ENCODE measurements at places on chromosomes 4 and X.

GRCh38 chr4:144699565-144699964 is 53.6 kb downstream of the HHIP start:
- no peak for DNase-seq

- DNase-seq, result no peak
Measured at GRCh38 chr4:168842186-168842585, 167.9 kb downstream of the CBR4 start.

GRCh38 chrX:619812-620531 is 10.6 kb upstream of the SHOX start:
- no peak for DNase-seq

DNA sequence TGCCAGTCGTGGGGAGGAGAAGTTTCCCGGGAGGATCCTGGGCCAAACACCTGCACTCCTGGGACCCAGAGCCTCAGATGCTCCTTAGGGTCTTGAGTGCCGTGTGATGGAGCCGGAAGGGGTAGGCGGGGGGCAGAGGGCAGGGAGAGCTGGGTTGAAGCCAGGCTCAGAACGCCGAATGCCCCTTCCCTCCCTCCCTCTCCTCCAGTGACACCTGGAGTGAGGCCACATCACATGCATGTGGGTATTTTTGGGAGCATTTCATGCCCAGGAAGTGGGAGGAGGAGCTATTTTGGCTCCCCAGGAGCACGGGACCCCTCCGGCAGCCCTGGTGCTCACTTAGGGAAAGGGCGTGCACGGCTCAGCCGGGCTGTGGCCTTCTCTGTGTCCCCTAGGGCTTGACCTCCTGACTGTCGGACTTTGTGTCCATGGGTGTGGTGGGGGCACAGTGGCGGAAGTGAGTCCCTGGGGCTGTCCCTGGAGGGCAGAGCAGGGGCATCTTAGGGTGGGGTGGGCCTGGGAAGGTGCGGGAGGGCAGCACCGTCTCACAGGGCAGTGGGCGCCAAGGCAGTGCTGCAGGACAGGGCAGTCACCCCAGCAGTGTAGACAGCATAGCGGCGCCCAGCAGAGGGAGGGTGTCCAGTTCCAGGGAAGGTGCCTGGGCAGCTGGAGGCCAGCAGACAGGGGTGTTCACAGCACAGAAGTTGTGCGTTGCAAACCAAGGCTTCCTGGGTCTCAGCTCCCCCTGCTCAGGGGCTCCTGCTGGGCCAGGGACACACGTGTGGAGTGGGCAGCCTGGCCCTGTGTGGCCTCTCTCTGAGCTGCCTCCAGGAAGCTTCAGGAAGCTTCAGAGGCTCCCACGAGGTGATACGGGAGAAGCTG is 4.9 kb upstream of the CPLX1 start:
- DNase-seq, result no peak

DNA sequence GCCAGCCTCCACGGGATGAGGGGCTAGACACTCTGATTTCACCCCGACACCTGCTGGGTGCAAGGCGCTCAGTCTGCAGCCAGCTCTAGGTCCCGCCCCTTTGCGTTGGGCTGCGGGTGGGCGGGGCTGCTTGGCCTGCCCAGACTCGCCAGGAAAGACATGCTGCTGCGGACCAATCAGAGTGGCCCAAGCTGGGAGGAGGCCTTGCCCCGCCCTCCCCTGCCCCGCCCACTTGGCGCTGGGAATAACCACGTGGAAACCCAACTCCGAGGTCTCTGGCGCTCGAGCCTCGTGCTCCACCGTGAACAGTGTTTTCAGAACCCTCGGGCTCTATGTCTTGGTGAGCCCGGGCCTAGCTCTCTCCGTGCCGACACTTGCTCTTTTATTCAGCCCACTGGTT is 5.3 kb upstream of the VMA21 start:
- no peak for DNase-seq

- DNase-seq, result no peak
Measured at GRCh38 chr4:152307669-152308068, 228.2 kb downstream of the FBXW7 start.

GRCh38 chr4:185255868-185256267 is 46.5 kb downstream of the SNX25 start:
- no peak for DNase-seq

DNA sequence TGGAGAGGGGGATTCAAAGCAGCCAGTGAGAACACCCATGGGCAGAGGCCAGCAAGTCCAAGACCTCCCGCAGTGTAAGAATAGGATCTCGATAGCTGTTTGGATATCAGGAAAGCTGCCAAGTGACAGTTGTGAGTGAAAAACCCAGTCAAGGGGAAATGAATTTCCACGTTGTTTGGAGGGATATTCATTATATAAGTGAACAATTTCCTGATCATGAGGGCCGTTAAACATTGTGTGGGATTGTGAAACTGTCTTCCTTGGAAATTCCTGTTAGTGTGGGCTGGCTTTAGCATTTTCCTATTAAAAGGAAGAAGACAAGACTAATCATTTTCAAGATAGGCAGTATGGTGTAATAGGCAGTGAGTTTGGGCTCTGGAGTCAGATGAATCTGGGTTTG is 15.0 kb downstream of the CLDN2 start:
- DNase-seq, result no peak

DNA sequence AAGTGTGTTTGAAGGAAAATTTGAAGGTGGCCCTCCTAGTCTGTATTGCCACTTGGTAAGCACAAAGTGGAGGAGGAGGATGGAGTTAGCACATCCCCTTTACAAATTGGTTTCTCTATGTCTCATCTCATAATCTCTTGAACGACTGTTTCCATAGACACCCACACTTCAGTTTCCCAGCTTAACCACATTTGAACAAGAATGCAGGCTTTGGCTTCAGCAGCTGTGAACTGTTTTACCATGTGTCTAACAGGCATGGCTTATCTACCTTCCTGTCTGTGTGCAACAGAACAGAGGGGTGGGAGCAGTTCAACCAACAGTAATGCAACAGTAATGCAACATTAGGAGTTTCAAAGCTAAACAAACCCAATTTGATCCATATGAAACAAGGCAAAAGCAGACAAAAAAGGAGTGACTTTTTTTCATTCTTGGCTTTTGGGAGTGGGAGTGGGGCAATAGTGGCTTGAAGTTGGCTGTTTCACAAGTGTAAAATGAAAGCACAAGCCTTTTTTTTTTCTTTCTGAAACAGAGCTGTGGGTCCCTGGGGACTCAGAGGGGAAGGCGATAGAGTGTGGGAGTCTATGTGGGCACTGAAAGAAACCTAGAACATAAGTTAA is 108.0 kb downstream of the ITM2A start:
- no peak for DNase-seq

- DNase-seq, result no peak
Measured at GRCh38 chr4:165177725-165178666, 29.4 kb upstream of the KLHL2 start.

- DNase-seq, result no peak
Measured at GRCh38 chr4:3108211-3108610, 33.7 kb downstream of the HTT start.

- DNase-seq, result peak; percentile 15
Measured at GRCh38 chr4:53644607-53645006, 53.3 kb upstream of the LNX1 start.

- DNase-seq, result no peak
Measured at GRCh38 chrX:118496763-118497079, 1.1 kb downstream of the DOCK11 start.

DNA sequence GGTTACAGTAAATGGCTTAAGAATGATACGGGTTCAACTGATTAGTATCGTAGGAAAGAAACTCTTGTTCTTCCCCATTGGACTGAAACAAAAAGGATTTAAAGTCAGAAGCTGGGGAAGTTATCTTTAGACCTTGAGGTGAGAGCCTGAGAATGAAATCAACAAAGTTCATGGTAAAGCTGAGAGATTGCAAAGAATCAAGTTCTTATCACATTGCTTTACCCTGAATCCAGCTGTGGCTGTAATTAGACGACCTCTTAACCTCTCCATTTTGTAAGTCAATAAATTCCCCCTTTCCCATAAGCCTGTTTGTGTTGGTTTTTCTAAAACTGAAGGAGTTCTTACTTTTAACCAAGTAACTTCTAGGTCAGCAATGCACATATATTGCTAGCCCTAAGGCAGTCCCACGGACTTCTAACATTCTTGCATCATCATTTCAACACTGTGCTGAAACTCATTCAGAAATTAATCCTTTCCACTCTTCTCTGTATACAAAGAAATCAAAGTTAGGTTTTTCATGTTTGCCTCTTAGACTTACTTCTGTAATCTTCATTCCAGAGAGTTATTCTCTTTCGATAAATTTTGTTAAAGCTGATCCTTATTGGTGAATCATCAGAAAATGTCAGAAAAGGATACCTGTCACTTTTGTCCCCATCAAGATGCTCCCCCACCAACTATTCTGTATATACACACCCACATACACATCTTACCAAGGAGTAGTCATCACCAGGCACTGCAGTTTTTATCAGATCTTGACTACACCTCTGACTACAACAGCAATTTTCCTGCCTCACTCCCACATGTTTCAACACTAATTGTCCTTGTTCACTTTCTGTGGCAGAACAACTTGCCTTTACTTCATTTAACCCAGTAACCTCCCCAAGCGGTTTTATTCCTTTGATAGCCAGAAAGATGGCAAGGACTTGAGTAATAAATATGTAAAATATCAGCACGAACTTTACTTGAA is 77.9 kb upstream of the STK26 start:
- no peak for DNase-seq

GRCh38 chrX:130114141-130114588 is 3.9 kb upstream of the ELF4 start:
- no peak for DNase-seq

DNA sequence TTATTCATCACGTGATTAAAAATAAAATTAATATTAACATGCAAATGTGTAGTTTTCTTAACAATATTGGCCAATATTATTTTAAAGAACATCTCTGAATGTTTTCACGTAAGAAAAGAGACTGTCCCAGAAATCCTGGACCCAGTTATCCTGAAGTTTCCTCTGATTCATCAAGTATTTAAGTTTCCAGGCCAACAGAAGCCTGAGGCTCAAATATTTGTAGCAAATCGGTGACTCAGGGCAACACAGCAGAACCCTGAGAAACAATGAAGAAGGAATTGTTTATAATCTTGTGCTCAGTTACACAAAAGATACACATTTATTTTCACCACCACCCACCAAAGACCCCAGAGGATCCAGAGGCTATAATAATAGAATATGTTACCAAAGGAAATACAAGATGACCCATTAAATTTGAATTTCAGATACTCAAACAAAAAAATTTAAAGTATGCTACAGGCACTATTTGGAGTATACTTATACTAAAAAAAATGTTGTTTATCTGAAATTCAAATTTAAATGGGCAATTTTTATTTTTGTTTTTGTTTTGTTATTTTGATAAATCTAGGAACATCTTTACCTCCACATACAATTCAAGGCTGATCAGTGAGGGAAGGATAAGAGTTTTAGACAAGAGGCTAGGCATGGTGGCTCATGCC is 33.9 kb upstream of the SLC7A11 start:
- DNase-seq, result no peak

GRCh38 chr4:81915430-81915829 is 443.7 kb upstream of the RASGEF1B start:
- no peak for DNase-seq

- DNase-seq, result no peak
Measured at GRCh38 chr4:124278477-124278876, 434.1 kb downstream of the ANKRD50 start.

DNA sequence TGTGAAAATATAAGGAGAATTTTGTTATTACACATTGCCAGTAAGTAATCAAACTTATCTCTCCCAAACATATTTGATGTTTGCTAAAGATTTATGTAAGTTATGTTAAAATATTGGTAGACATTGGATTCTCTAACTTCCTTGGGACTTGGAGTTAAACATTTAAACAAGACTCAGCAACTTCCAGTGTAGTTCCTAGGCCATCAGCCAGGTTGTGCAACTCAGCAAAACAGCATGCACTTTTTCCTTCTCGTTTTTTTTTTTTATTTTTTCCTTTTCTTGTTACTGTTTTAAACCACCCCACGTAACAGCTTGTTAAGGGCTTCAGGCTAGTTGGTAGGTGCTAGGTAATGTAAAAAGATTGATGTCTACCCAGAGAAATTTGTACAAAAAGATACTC is 510.4 kb downstream of the ANKRD50 start:
- no peak for DNase-seq

- DNase-seq, result no peak
Measured at GRCh38 chr4:53150631-53151488, 215.0 kb downstream of the SCFD2 start.

DNA sequence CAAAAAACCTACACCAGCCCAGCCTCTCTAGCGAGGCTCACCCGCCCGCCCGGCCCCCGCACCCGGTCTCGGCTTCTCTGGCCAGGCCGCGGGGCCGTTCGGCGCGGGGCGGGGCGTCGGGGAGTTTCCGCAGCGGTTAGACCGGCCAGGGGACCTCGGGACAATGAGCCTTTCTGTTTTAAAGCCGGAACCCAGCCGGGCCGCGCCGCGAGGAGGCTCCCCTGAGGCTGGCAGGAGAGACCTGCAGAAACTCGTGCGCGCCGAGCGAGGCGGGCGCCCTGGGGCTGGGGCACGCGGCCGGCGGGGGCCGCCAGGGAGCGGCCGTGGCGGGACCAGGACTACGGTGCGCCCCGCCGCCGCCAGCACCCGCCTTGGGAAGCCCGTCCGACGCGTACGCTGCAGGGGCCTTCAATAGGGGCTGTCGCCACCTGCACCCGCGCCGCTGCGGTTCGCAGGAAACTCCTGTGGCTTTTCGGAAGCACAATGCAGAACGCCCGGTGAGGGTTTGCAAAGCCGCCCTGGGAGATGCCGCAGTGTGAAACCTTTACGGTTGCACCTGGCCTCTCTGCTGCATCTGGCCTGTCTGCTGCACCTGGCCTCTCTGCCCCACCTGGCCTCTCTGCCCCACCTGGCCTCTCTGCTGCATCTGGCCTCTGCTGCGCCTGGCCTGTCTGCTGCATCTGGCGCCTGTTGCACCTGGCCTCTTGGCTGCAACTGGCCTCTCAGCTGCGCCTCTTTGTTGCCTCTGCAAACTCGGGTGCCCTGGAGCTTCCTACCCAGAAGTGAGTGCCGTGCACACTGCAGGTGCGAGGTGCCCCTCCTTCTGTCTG is 63.9 kb downstream of the TRAPPC11 start:
- DNase-seq, result peak; percentile 77

DNA sequence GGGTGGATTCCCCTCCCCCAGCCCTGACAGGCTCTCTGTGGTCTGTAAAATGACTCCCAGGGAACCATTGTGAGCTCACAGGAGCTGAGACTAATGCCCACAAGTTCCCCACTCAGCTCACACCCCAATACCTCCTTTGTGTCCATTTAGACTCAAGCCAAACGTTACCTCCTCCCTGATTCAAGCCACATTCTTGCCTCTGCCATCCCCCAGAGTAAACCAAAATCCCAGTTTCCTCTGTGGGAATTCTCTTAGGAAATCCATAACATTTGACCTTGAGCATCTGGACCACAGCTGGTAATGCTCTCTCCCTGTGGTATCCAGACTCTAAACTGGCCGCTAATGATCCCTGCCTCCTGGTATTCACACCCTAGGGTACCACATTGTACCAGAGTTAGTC is 26.3 kb upstream of the KDM5C start:
- no peak for DNase-seq

DNA sequence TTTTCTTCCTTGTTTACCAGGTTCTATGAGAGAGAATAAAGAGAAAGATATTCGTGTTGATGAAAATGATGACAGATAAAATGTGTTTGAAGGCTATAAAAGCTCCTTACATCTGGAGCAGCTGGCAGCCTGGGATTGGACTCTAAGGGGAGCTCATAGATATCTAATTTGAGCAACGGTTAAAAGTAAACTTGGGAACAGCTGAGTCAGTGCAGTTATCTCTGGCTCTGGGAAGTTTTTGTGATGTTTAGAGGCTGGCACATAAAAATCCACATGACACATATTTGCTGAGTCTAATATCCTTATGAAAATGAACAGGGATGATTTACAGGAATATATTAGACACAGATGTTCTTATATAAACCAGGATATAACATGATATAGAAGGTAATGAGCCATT is 331.8 kb upstream of the TENM3 start:
- DNase-seq, result no peak

GRCh38 chr4:88275949-88276515 is 8.3 kb downstream of the PPM1K start:
- DNase-seq, result no peak

All from COR-L47 (cell line).